ENCODE measurements at places on chromosomes 4 and X. TPM values are rescaled to one million over a fixed set of nuclear protein-coding genes. Genes with fewer than 3 reads are reported as not detected.

Gene SLC38A5
- 76.2 TPM for polyA plus RNA-seq

Gene GAGE12F
- polyA plus RNA-seq, result not detected

Gene RHOXF1
- polyA plus RNA-seq, result not detected

Gene RS1
- polyA plus RNA-seq, result not detected

Gene RBM47
- 40.5 TPM for polyA plus RNA-seq

Gene HHIP
- polyA plus RNA-seq, result 0.13 TPM

Gene TBC1D14
- polyA plus RNA-seq, result 28.2 TPM

Gene CUL4B
- polyA plus RNA-seq, result 25.2 TPM

Gene GRIA3
- polyA plus RNA-seq, result 0.48 TPM

Gene SMIM43
- polyA plus RNA-seq, result not detected

Gene NCAPG
- polyA plus RNA-seq, result 80.6 TPM

Gene RAB28
- polyA plus RNA-seq, result 27.7 TPM

Gene DDIT4L
- not detected for polyA plus RNA-seq

Gene VCX3A
- not detected for polyA plus RNA-seq

Gene SUPT20HL1
- not detected for polyA plus RNA-seq

Gene SATL1
- polyA plus RNA-seq, result not detected

Gene OPRPN
- not detected for polyA plus RNA-seq

Gene HEPH
- polyA plus RNA-seq, result 0.90 TPM

Gene CXorf49B
- polyA plus RNA-seq, result not detected

Gene SHROOM4
- not detected for polyA plus RNA-seq

Gene ART3
- polyA plus RNA-seq, result not detected

Gene ANXA5
- polyA plus RNA-seq, result 214 TPM

Gene TACC3
- 105 TPM for polyA plus RNA-seq

Gene CLCN5
- polyA plus RNA-seq, result 1.5 TPM

Gene MED14
- 22.5 TPM for polyA plus RNA-seq

All from GM12878 (cell line).